ENCODE measurements at places on chromosomes 7 and 10. TPM values are rescaled to one million over a fixed set of nuclear protein-coding genes. Genes with fewer than 3 reads are reported as not detected.

Gene SAMD9
- total RNA-seq: 67.3 TPM

GRCh38 chr7:151730591-151730990, 146.3 kb downstream of the PRKAG2 start:
- no peak for DNase-seq

Gene TMEM139
- total RNA-seq: 0.57 TPM

- DNase-seq: no peak
Observed at GRCh38 chr7:112286250-112287086, 80.0 kb downstream of the ZNF277 start.

DNA sequence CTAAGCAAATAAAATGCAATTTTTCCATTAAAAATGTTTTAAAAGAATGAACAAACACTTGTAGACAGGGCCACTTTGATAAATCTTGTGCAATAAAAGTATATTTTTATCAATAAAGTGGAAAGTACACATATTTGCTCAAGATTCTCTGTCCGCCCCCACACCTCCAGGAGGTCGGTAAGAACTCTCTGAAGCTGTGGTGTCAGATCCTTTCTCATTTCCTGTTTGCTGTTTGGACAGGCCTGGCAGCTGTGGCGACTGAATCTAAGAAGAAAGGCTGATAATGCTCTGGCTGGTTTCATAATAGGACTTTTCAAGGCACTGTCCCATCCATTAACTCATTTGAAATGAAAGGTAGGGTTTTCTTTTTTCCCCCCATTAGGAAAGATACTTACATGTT, 15.3 kb upstream of the ASB4 start:
- no peak for DNase-seq

DNA sequence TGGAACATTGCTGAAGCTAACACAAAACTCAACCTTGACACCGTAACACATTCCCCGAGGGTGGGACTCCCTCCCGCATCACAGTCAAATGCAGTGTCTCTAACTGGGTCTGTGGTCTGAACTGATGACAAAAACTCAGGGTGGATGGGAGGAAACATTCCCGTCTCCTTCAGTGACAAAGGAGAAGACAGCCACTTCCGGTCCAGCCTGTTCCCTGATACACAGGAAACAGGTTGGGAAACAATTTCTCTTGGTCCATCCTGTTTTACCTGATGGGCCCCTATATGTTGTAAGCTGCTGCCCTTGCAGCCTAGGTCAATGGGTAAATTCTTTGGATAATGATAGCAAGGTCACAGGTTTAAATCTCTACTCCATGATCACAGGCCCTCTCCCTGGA, 20.4 kb downstream of the SLC13A4 start:
- DNase-seq: no peak

Gene IRF5
- total RNA-seq: 6.5 TPM

DNA sequence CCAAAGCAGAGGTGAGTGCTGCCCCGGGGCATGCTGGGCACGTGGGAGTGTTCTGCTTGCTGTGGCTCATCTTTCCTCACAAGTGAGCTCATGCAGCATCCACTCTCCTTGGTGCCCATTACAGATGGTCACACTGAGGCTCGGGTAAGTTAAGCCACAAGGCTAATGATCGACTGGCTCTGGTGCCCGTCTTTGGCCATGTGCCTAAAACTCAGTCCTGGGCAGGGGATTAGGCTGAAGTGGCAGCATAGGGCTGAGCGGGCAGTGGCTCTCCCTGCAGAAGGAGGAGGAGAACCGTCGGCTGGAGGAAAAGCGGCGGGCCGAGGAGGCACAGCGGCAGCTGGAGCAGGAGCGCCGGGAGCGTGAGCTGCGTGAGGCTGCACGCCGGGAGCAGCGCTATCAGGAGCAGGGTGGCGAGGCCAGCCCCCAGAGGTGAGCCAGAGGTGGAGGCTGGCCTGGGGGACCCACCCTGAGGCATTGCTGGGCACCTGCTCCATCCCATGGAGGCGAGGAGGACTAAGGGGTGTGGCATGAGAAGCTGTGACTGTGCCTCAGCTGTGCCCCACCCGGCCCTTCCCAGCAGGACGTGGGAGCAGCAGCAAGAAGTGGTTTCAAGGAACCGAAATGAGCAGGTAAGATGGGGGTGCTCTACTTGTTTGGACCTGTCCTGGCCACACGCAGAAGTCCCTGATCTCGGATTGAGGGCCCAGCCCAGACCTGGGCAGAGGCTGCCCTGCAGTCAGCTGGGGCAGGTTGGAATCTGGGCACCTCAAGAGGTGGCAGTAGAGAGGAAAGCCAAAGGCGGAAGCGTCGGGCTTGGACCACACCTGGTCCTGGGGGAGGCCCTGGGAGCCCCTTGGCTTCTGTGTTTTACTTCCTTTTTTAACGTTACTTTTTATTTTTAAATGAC, 7.3 kb downstream of the PGAM2 start:
- DNase-seq: no peak

DNA sequence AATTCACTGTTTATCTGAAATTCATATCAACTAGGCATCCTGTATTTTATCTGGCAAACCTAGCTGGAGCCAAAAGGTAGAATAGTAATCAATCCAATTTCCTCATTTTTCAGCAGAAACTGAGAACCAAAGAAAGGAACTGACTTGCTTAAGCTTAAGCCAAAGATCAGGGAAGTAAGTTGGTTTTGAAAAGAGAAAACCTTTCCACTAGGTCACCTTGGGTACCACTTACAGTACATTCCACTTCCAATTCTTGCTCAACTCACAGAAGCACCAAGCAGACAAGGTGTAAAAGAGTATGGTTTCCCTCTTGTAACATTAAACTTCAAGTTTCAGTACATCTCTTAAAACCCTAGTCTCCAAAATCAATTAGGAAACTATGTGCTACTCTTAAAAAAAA, 79.6 kb downstream of the ZFAND4 start:
- DNase-seq: no peak

DNA sequence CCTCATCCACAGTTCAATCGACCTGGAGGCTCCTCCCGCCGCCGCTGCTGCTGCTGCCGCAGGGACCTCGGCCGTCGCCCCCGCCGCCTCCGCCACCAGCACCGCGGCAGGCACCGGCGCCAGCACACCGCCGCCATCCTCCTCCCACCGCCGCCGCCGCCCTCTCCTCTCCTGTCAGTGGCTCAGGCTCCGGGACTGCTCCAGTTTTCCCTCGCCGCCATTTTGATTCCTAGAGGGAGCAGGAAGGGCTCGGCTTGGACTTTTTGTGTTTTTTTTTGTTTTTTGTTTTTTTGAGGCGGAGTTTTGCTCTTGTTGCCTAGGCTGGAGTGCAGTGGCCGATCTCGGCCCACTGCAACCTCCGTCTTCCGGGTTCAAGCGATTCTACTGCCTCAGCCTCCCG, 3.0 kb upstream of the MCM10 start:
- DNase-seq: peak; percentile 30

Gene SUN1
- total RNA-seq: 76.8 TPM

Gene SLC18A3
- total RNA-seq: not detected

- DNase-seq: peak; percentile 43
Observed at GRCh38 chr7:141785706-141786552, 4.1 kb upstream of the TAS2R5 start.

- no peak for DNase-seq
Observed at GRCh38 chr10:517241-517830, 172.1 kb downstream of the DIP2C start.

Gene ATP5MK
- total RNA-seq: 276 TPM

DNA sequence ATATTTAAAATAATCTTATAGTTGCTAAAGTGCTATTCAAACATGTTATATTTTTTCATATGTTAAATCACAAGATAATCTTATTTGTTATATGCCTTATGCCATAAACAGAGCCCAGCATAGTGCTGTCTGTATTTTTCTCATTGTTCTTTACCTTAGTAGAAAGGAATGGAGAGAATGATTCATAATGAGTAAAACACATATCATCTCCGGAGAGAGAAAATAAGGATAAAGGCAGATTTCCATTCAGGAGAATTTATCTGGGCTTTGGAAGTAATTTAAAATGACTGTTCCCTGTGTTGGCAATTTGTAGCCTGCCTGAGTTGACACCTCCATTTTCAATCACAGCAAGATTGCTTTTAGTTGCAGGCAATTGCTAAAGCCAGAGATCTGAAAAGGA, 30.2 kb downstream of the CHN2 start:
- DNase-seq: no peak

- no peak for DNase-seq
Observed at GRCh38 chr10:43217563-43218205, 49.2 kb downstream of the RASGEF1A start.

Gene CLDN4
- total RNA-seq: not detected

DNA sequence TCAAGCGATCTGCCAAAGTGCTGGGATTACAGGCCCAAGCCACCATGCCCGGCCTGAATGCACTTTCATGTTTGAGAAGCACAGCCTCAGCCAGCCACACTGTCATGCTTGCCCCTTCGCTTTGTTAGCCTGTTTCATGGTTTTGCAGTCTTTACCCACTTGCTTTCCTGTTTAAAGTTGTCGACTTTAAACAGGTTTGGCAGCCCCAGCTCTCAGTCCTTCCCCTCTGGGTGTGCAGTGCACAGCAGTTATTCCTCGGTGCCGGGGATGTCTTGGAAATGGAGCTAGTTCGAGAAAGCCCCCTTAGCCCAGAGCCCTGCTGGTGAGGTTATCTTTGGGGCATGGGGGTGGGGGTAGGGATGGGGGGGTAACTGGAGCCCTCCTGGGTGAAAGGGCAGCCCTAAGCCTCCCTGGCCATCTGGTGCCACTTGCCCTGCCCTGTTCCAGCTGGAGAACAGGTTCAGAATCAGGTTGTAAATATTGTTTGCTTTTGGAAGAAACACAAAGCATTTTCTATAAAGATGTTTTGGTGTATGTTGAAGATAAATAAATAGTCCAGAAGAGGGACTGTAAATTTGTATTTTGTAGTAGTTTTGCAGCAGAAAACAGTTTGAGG, 14.8 kb downstream of the TSPAN14 start:
- DNase-seq: peak; percentile 51

DNA sequence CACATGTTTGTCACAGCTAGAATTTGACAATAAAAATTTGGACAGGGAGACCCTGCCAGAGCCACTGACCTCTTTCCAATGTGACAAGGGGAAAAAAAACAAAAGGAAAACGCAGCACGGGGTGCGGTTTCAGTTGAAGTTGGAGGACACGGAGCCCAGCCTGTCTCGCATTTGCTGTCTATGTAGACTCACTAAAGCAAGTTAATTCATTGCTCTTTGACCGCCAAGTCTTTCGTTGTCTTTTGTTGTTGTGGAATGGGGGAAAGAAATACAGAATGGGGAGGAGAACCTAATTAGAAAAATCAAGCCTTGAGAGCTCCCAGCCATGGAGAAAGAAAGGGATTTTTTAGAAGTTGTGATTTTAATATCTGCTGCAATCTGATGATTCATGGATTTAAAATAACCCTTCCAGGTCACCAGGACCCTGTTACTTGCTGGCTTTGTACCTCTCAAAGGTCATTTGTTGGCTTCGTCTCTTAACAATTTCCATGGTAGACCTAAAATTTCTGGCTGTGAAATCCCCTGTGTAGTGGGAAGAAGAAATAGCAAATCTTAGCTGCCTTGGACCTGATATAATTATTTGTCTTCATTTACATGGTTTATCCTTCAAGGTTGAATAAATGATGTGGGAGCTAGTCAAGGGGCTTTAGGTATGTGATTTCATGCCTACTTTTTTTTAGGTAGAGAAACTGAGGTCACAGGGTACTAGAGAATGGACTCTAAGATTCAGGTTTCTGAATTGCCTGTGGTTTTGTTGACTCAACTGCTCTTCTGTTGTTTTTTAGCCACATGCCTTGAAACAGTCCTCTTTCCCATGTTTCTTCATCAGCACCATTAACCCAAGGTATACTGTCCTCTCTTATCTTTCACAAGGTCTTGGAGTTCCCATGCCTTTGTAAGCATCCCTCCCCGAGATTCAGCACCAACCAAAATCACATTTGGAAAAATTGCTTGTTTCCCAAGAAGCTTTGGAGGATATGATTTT, 78.7 kb downstream of the TCF7L2 start:
- no peak for DNase-seq

Gene CALHM2
- 109 TPM for total RNA-seq

- DNase-seq: no peak
Observed at GRCh38 chr7:93249491-93250148, 17.5 kb downstream of the VPS50 start.

GRCh38 chr10:77041636-77042258, 595.9 kb downstream of the KCNMA1 start:
- peak; percentile 38 for DNase-seq

Gene PALD1
- total RNA-seq: 1.5 TPM

- no peak for DNase-seq
Observed at GRCh38 chr7:76278540-76278939, 23.9 kb upstream of the HSPB1 start.

DNA sequence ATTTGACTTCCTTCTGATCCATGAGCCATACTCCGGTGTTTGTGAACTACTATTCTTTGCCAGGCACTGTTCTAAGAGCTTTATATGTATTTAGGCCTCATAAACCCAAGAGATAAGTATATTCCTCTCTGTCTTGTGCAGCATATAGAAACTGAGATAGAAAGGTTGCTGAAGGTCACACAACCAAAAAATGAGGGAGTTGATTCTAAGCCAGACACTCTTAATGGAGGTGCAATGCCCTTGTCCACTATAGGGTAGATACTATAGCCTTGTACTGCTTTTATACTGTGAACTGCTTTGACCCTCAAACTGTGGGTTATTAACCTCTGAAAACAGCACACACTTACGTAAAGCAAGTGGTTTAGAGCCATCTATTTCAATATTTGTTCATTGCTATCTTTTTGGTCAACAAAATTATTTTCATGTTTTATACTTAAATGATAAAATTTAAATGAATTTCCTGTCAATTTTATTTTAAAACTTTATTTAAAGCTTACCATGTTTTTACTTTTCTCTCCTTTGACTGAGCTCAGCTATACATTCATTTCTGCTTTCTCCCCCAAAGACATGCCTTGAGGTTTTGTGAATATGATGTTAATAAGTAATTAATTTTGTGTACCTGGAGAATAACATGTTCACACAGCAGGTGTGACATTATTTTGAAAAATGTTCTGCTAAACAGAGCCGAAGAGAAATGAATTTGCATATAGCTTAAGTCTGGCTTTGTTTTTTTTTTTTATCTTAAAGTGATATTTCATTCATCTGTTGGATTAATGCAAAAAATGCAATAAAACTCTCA, 687.3 kb downstream of the DNAJB9 start:
- no peak for DNase-seq

GRCh38 chr10:80204677-80205476, 460 bp downstream of the ANXA11 start:
- no peak for DNase-seq

GRCh38 chr7:134533288-134533771, 6.0 kb downstream of the AKR1B10 start:
- no peak for DNase-seq

Measured in activated CD4-positive, alpha-beta T cell treated with anti-CD3 and anti-CD28 coated beads, Interleukin-2, amount 10 ng/mL, durations not matched to agents 7 days and 5 days (primary cell).